NCI-H510A (cell line): ENCODE measurements at places on chromosomes 1 and 21.

DNA sequence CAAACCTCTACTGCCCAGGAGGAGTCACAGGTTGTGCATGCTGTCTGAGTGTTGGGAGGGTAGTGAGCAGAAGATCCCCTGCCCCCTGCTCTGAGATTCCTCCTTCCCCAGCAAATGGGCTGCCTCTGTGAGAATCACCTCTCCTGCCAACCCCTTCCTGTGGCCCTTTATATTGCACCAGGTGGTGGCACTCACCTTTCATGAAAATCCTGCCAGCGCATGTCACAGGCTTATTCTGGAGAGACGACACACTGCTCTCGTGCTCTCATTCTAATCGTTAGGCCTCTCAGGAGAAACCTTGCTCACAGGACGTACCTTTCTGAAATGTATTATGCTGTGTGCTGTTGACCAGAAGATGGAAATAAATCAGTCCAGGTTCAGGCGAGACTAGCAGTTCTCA is 113.7 kb downstream of the RGL1 start:
- no peak for DNase-seq

- DNase-seq: no peak
Observed at GRCh38 chr1:41827991-41828570, 90.6 kb downstream of the HIVEP3 start.

- DNase-seq: no peak
Observed at GRCh38 chr1:235275223-235275622, 52.8 kb downstream of the ARID4B start.

DNA sequence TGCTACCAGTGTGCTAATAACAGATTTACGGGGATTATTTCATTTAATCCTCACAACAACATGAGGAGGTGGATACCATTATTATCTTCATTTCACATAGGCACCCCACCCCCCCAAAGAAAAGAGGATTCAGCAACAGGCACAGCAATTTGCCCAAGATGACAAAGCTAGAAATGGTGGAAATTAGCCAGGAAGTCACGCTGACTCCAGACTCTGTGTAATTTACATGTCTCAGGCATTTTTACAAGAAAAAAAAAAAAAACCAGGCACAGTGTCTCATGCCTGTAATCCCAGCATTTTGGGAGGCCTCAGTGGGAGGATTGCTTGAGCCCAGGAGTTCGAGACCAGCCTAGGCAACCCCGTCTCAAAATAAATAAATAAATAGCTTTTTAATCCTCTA is 37.5 kb upstream of the PRDM2 start:
- no peak for DNase-seq

- DNase-seq: no peak
Observed at GRCh38 chr1:218967836-218968235, 205.8 kb upstream of the LYPLAL1 start.

DNA sequence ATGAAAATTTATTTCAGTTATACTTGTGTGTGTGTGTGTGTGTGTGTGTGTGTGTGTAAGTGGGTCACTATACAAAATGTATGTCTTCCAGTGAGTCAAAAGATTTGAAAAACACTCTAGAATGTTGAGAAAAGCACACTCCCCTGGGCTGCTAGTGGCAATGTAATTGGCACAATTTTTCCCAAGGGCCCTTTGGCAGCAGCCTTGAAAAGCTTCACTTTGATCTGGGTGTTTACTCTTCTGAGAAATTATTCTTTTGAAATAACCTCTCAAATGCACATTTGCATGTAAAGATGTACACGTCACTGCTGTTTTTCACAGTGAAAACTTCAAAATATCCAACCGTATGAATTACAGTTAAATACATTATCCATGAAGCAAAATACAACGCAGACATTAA is 22.1 kb upstream of the SLC44A3 start:
- no peak for DNase-seq

DNA sequence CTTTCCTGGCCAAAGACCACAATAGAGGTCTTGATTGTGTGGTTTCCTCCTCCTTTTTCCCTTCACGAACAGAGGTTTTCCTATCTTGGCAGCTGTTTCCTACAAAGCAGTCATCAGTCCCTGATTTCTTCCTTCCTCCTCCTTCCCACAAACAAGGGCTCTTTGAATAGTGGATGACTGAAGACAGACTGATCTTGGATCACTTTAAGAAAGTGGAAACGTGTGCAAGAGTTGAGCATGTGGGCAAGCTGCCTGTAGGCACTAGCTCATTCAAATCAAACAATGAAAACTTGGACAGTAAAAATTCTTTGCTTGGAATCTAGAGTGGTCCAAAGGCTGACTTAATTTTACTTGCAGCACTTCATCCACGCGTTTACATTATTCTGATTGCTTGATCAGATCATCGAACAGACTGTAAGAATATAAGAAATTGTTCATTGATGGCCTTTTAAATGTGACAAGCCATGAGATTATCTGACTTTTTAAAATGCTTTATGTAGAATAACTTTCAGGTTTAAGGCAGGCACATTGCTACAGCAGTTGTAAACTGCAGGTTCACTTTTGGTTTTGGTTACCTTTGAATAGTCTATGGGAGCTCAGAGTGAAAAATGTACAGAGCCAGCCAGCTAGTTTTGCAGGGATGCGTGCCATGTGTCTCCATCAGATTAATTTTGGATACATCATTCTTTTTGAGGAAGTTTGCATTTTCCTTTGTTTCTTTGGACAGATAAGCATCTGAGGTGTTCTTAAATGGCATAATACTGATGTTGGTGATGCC is 34.4 kb downstream of the ADGRL2 start:
- DNase-seq: no peak

DNA sequence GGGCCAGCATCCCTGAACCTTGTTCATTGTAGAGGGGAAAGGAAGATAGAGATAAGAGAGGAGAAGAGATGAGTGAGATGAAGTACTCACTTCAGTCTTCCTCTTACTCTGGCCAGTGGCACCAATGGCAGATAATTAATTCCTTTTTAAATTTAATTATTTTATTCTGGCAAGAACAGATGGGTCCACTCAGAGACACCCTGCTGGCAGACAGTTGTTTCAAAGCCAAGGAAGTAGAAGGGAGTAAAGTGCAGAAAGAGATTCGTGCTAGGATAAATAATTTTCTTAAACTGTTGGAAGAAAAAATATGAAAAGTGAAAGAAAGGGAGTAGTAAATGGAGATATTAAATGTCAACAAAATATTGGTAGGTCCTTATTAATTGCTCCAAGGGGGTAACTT is 7.7 kb upstream of the GJA5 start:
- DNase-seq: no peak

DNA sequence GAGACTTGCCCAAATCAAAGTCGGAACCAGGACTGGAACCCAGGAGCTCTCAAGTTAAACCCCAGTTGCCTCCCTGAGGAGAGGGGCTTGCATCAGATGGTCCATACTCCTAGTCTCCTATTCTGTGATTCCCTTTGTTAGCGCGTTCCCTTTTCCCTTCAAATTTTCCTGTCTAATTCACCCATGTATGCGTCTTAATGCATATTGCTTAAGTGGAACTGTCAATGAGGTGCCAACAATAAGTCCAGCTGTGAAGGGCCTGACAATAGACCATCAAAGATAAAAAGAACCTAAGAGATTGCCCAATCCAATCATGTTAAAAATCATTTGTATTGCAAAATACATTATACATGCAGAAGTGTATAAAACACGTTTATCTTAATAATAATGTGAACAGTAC is 634 bp upstream of the SPATA6 start:
- no peak for DNase-seq

- DNase-seq: no peak
Observed at GRCh38 chr1:232211149-232211548, 418.8 kb downstream of the SIPA1L2 start.
